ENCODE measurements at places on chromosomes 11 and 22. TPM values are rescaled to one million over a fixed set of nuclear protein-coding genes. Genes with fewer than 3 reads are reported as not detected.

- no peak for DNase-seq
Observed at GRCh38 chr11:7619322-7619721, 54.0 kb downstream of the CYB5R2 start.

DNA sequence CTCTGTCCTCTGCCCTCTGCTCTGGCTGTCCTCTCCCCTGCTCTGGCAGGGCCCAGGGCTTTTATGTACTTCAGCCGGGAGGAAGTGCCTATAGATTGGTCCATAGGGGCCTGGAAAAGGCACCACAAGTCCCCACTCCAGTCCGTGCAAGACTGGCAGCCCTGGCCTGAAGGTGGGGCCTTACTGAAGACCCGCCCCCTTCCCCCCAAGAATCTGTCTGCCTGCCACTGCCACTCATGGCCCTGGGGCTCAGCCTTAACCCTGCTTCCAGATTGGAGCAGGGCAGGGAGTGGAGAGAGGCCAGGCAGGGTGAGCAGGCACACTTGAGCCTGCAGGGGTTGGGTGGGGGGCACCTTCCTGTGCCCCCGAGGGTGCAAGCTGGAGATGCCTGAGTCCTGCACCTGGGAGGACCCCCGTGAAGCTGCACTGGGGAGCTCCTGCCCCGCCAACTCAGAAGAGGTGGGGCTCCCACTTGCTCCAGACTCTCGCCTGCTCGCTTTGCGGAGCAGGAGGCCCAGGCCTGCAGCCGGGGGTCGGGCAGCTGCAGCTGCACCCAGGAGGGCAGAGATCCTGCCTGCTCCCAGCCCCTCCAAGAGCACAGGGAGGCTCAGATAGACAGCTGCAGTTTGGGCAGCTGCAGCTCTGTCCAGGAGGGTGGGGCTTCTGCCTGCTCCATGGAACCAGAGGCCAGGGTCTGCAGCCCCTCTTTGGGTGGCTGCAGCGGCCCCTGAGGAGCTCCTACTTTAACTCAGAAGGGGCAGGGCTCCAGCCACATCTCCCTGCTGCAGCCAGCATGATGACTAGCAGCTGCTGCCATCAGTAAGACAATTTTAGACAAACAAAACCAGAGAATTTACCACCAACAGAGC lies 51.0 kb upstream of the SC5D start:
- DNase-seq, result no peak

MS4A1 gene
- total RNA-seq, result not detected

- DNase-seq, result no peak
Observed at GRCh38 chr11:95372097-95372656, 141.2 kb upstream of the SESN3 start.

GRCh38 chr11:47387944-47388696 lies 9.8 kb upstream of the SPI1 start:
- DNase-seq, result no peak

Measured in heart right ventricle (tissue), 16 donors.